ENCODE measurements at places on chromosomes 5 and 9.
A peak's percentile ranks its signal among the peaks of the same experiment; 100 is the strongest.

DNA sequence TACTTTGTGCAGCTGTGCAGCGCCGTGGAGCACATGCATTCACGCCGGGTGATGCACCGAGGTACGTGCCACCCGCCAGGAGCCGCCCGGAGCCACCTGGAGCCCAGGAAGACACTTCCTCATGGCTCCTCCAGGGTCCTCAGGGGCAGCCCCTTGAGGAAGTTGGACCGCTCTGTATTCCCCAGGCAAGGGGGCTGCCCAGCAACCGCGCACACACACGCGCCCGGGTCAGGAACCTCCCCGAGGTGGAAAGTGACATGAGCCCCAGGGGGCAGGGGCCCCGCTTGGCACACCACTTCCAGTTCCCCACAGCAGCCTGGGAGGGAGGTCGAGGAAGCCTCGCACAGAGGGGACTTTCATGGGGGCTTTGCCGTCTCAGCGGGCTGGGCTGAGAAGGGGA is 68.6 kb downstream of the NEK6 start:
- no peak for ATAC-seq

- ATAC-seq: peak; percentile 84
Measured at GRCh38 chr9:131714161-131714646, 25.7 kb downstream of the RAPGEF1 start.

DNA sequence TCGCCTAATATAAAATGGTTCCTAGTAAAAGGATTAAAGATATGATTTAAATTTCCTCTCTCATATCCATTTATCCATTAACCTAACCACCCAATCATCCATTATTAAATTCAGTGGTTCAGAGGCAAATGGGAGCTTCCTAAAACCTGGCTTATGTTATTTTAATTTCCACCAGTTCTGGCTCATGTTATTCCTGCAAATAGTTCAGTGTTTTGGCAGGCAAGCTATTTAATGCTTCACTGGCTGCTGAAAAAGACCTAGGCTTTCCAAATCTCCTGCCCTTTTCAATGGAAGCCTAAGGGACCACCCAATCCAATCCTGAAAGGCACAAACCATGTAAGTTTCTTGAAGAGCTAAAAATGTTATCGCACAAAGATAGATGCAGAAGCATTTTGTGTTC is 52.3 kb downstream of the POC5 start:
- no peak for ATAC-seq

GRCh38 chr5:1262381-1262780 is 32.5 kb downstream of the TERT start:
- ATAC-seq: no peak

GRCh38 chr5:122500245-122501088 is 188.4 kb downstream of the SNCAIP start:
- peak; percentile 22 for ATAC-seq

Measured in esophagus mucosa (tissue), 1 donor.